EH (cell line): ENCODE measurements at places on chromosomes 2 and 18.

- no peak for DNase-seq
Observed at GRCh38 chr18:6734726-6735430, 5.4 kb downstream of the ARHGAP28 start.

GRCh38 chr2:20641123-20641985 lies 9.5 kb downstream of the HS1BP3 start:
- no peak for DNase-seq

DNA sequence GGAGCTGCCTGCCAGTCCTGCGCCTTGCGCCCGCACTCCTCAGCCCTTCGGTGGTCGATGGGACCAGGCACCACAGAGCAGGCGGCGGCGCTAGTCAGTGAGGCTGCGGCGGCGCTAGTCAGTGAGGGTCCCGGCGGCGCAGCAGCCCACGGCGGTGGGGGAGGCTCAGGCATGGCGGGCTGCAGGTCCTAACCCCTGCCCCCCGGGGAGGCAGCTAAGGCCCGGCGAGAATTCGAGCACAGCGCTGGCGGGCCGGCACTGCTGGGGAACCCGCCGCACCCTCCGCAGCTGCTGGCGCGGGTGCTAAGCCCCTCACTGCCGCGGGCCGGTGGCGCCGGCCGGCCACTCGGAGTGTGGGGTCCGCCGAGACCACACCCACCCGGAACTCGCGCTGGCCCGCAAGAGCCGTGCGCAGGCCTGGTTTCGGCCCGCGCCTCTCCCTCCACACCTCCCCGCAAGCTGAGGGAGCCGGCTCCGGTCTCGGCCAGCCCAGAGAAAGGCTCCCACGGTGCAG lies 867.4 kb downstream of the DSC3 start:
- DNase-seq = no peak

DNA sequence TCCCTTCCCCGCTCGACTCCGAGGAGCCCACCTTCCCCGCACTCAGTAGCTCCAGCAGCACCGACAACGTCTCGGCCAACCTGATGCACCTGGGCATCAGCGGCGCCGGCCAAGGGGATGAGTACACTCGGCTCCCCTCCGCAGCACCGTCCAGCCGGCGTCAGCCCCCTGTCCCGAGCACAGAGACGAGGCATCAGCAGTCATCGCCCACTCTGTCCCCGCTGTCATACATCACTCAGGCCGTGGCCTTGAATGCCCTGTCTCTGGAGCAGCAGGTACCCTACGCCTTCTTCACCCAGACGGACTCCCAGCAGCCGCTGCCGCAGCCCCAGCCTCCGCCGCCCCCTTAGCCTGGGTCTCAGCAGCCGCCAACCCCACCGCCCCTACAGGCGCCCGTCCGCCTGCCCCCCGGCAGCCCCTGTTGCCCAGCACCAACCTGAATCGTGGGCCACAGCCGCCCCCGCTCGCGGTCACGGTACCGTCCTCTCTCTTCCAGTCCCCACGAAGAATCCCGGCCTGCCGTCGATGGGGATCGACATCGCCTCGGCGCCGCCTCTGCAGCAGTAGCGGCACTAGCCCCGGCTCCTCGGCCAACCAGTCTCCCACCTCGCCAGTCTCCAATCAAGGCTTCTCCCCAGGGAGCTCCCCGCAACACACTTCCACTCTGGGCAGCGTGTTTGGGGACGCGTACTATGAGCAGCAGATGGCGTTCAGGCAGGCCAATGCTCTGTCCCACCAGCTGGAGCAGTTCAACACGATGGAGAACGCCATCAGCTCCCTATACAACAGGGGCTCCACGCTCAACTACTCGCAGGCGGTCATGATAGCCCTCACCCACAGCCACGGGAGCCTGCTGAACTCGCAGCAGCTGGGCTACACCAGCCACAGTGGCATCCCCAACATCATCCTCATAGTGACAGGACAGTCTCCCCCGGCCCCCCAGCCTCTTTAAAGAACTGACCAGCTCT lies 1195.9 kb upstream of the CHAC2 start:
- DNase-seq = no peak
